ENCODE measurements at places on chromosomes 4 and X.

DNA sequence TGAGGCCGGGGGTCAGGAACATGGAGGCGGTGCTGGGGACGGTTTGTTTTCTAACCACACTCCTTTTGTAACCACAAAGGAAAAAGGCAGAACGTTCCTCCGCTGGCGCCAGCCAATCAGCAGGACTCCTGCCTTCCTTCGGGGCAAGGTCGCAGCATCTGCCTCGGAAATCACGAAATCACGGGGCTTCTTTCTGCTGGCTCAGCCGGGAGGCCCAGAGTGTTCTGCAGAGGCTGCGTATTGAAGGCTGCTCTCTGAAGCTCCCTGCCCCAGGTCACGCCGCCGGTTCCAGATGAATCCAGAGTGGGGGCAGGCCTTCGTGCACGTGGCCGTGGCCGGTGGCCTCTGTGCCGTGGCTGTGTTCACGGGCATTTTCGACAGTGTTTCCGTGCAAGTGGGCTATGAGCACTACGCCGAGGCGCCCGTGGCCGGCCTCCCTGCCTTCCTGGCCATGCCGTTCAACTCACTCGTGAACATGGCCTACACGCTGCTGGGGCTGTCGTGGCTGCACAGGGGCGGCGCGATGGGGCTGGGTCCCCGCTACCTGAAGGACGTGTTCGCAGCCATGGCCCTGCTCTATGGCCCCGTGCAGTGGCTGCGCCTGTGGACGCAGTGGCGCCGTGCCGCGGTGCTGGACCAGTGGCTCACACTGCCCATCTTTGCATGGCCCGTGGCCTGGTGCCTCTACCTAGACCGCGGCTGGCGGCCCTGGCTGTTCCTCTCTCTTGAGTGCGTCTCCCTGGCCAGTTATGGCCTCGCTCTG, 9.4 kb downstream of the TMEM187 start:
- peak; percentile 62 for DNase-seq

DNA sequence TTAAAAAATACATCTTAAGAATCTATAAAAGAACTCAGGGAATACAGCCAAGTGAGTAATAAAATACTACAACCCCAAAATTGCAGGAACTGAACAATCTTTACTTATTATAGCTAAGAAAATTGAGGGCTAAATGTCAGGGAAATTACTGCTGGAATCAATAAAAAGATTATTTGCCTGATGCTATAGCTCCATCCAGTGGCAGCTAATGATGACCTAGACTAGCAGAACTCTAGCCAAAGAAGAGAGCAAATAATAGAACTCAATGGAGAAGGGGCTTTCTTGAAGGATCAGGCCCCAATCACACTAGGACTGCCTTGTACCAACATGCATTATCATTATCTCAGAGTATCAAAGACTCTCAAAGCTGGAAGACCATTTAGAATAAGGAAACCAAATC, 85.0 kb upstream of the FAM241A start:
- no peak for DNase-seq

DNA sequence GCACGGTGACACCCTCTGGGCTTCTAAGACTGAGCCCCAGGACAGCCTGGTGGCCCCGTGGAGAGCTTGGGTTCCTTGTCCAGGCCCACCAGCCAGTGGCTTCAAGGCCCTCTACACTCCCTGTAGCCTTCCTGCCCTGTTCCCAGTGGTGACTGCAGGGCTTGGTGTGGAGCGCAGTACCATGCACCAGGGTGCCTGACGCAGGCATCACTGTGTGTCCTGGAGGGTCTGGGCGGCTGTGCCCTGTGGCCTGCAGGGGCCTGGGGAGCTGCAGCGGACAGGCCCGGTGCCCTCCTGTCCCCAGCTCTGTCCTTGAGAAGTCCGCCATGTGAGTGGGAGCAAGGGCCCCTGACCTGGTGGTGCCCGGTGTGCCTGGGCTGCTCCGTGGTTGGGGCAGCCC, 4.3 kb downstream of the FGFRL1 start:
- DNase-seq: no peak

GRCh38 chrX:2629316-2630007, 61.6 kb upstream of the CD99 start:
- DNase-seq: no peak

DNA sequence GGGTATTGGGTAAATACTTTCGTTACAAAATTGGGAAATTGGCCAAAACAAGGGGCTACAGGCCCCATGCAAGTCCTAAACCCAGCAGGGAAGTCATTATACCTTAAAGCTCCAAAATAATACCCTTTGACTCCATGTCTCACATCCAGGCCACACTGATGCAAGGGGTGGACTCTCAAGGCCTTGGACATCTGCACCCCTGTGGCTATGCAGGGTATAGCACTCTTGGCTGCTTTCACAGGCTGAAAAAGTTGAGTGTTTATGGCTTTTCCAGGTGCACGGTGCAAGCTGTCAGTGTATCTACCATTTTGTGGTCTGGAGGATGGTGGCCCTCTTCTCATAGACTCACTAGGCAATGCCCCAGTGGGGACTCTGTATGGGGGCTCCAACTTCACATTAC, 326.5 kb downstream of the TEX13C start:
- DNase-seq: no peak

DNA sequence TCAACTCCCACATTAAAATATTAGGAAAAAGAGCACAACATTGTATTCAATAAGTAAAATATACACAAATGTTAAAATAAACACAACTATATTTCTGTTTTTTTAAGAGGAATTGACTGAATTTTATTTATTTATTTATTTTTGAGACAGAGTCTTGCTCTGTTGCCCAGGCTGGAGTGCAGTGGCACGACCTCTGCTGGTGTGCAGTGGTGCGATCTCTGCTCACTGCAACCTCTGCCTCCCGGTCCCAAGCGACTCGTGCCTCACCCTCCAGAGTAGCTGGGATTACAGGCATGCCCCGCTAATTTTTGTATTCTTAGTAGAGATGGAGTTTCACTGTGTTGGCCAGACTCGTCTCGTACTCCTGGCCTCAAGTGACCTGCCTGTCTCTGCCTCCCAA, 31.4 kb downstream of the TEX13A start:
- no peak for DNase-seq

- no peak for DNase-seq
Measured at GRCh38 chr4:79682801-79683530, 274.9 kb upstream of the GK2 start.

- no peak for DNase-seq
Measured at GRCh38 chr4:69995526-69996016, at the start of gene STATH. Gene STATH, plus strand, starts transcription at chr4:69995966. Its CDS starts 2,472 bp downstream, at chr4:69998438.

DNA sequence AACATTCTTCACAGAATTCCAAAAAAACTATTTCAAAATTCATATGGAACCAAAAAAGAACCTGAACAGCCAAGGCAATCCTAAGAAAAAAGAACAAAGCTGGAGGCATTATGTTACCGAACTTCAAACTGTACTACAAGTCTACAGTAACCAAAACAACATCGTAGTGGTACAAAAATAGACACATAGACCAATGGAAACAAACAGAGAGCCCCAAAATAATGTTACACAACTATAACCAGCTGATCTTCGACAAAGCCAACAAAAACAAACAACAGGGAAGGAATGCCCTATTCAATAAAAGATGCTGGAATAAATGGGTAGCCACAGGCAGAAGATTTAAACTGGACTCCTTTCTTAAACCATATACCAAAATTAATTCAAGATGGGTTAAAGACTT, 1189.6 kb downstream of the PCDH18 start:
- DNase-seq: no peak

GRCh38 chrX:155841232-155841631, 39.9 kb upstream of the VAMP7 start:
- no peak for DNase-seq

DNA sequence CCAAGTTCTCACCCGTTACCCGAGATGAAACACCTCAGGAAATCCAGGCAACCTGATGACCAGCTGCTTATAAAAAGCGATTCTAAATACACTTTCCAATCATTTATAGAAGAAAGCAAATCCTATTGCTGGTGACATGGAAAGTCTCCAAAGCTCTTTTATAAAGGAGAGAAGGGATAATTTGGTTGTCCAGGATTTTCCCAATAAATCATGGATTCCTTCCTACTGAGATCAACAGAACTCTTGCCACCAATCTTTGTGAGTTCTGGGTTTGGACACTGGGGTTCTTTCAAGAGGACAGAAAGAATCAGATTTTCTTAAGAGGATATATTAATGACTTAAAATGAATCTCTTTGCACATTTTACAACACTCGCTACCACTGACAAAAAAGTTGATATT, 24.7 kb upstream of the SOD3 start:
- DNase-seq: no peak

DNA sequence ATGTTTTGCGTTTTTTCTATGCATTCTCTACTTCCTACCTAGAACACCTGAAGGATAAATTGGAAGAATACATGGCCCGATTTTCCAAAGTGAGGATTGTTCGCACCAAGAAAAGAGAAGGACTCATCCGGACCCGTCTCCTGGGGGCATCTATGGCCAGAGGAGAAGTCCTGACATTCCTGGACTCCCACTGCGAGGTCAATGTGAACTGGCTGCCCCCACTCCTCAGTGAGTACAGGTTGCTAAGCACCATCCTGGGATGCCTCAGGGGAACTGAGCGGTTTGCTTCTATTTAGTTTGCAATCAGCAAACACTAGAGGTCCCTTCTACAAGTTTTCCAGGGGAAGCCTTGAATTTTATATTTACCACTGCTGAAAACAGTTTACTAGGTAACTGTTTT, 359.3 kb upstream of the GALNT7 start:
- no peak for DNase-seq

GRCh38 chr4:156971165-156971675, 379 bp downstream of the PDGFC start:
- no peak for DNase-seq

DNA sequence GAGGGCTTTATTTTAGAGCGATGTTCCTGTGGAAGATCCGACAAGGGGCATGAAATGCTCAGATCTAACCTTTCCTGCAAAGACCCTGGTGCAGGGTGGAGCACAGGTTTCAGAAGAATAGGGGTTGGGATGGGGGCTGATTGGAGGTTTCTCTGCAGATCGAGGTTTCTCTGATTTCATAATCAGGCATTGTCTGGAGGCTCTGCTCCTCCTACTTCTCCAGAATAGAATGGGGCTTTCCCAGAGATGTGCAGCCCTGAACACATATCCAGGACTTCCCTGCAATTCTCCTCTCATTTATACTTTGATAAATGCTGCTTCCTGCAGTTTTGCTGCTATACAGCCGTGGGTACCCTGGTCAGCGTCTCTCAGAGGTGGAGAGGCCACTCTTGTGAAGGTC, 397.6 kb upstream of the BOD1L1 start:
- no peak for DNase-seq

GRCh38 chr4:11821772-11822430, 393.2 kb upstream of the HS3ST1 start:
- no peak for DNase-seq

DNA sequence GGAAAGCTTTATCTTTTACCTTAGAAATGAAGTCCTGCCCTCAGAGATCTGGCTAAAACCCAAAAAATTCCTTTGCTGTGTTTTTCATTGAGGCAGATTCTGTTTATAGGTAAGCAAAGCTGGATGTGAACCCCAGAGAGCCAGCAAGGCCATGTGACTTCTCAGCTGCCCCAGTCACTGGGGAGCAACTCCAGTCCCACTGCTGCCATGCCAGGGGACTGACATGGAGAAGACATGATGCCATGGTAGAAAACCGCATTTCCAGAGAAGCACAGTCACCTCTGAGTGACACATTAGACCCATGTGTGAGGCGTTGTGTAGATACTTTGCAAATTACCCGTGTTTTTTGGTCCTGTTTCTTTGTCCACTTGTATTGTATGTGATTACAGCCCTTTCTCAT, 45.4 kb downstream of the PTTG2 start:
- no peak for DNase-seq

All from activated naive CD4-positive, alpha-beta T cell treated with Interleukin-2 at 50 U/mL for 16 hours (primary cell).